Stimulated activated CD4-positive, alpha-beta T cell treated with anti-CD3 and anti-CD28 coated beads, Interleukin-12 subunit alpha, Interleukin-12 subunit beta, amount 100 ng/mL, for 48 hours (primary cell): ENCODE measurements at places on chromosomes 2 and 18.

GRCh38 chr18:55048892-55049291 lies 89.6 kb upstream of the CCDC68 start:
- no peak for DNase-seq

DNA sequence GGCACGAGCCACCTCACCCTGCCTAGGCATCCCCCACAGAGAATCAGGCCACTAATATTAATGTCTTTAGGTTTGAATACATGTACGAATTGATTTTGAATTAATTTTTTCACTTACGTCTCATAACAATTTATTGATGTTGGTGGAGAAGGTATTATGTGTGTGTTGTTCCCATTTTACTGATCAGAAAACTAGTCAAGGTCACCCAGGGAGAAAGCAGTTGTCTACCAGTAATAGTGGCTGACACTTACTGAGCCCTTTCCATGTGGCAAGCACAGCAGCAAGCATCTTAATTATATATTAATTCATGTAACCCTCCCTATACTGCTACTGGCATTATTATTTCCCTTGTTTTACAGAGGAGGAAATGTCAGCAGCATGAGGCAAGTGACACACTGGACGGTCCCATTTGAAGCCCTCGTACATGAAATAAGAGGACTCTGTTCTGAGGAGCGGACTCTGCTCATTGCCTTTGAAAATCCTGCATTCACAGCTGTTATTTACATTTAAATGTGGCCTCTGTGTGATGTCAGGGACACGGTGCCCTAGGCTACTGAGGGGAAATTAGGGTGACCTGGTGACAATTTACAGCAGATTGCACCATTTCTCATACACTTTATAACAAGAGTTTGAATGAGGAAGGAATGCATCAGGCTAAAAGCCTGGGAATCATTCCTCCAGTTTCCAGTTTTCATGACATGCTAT lies 30.9 kb upstream of the KCNE4 start:
- DNase-seq, result no peak

DNA sequence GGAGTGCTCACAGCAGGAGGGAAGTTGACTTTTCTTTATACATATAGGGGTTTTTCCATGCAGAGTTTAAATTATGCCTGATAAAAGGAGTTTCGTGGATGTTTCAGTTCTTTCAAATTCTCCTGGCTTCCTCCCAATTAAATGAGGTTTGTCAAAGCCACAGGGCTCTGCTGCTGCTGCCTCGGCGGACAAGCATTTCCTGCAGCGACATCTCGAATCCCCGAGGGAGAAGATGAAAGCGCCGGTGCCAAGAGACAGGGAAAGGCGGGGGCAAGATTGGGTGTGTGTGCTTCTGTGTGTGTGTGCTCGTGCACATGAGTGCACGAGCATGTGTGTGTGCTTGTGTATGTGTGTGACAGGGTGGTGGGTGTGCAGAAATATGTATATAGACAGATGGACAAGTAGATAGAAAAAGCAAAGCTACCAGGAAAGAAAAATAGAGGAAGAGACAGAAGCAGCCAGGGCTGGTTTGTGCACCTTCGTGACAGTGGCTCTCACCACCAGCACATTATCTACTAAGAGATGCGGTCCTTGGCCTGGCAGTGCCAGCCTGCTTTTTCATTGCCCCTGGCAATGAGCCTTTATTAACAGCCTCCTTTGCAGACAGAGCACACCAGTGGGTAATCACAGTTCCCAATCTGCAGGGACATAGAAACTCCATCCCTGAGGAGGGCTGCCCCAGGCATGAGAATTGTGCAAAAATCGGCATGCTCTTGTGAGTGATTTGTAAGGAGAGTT lies 76.2 kb downstream of the CDK15 start:
- DNase-seq, result no peak

GRCh38 chr2:201116959-201117734 lies 1.2 kb downstream of the CFLAR start:
- no peak for DNase-seq

DNA sequence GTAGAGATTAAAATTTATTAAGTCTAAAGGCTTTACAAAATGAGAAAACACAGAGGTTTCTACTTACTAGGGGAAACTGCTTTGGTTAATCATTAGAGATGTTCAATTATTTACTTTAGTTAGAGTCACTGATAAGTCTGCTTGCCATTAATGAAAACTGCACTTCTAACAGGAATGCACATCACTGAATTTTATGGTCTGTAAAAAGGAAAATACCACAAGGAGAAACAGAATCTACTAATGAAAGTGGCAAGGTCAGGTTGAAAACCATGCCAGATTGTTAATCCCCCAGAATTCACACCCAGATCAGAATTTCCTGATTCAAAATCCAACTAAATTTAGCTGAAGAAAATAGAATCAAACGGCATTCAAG lies 90.5 kb upstream of the GRB14 start:
- DNase-seq, result no peak

DNA sequence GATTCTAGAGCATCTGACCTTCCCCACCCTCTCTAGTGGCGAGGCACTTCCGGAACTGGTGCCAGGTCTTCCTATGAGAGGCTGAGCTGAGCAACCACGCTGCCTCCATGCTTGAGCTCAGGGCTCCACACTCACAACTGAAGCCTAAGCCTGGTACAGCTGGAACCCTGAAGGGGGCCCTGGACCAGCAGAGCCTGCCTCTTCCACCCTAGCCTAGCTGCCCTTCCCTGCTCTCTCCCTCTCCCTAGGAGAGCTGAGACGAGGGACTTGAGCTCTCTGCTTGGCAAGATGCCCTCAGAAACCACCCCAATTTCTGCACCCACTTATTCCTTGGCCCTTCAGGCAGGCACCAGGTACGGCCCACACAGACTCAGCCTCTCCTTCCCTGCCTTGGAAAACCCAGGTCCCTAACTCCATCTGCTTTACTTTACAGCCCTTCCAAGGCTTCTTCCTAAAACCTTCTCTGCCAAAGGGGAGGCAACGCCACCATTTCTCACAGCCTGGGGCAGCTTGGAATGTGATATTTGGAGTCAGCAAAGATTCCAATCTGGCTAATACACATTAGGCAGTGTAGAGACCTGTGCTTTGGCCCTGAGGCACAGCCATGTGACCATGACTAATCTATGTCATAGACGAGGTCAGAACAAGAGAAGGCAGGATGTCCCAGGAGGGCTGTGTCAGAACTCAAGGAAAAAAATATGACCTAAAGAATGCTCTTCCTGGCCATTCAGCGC lies 18.8 kb downstream of the COX7A2L start:
- DNase-seq, result no peak

- DNase-seq, result no peak
These were observed 4.6 kb upstream of the LTBP1 start for GRCh38 chr2:32941944-32942690.

- DNase-seq, result no peak
These were observed 8.4 kb downstream of the PNKD start for GRCh38 chr2:218278531-218279360.

- no peak for DNase-seq
These were observed 203.4 kb downstream of the ASXL3 start for GRCh38 chr18:33781429-33781828.

- no peak for DNase-seq
These were observed 29.4 kb downstream of the STAT1 start for GRCh38 chr2:190984595-190984994.

DNA sequence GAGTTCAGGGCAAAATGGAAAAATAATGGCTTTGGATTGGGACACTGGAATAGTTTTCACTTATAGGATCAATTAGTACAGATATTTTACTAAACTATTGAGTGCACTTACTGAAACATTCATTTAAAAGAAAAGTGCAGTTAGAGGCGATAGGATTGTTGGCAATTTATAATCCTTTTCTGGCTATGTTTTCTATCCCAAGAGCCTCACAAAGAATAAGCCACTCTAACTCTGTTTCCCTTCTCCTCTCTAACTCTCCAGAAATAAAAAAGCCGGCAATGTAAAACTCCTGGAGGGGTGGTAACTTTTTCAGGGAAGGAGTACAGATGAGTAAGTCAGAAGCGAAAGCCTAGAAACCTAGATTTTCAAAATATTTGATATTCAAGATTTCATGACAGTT lies 91.3 kb downstream of the EPHA4 start:
- DNase-seq, result no peak

DNA sequence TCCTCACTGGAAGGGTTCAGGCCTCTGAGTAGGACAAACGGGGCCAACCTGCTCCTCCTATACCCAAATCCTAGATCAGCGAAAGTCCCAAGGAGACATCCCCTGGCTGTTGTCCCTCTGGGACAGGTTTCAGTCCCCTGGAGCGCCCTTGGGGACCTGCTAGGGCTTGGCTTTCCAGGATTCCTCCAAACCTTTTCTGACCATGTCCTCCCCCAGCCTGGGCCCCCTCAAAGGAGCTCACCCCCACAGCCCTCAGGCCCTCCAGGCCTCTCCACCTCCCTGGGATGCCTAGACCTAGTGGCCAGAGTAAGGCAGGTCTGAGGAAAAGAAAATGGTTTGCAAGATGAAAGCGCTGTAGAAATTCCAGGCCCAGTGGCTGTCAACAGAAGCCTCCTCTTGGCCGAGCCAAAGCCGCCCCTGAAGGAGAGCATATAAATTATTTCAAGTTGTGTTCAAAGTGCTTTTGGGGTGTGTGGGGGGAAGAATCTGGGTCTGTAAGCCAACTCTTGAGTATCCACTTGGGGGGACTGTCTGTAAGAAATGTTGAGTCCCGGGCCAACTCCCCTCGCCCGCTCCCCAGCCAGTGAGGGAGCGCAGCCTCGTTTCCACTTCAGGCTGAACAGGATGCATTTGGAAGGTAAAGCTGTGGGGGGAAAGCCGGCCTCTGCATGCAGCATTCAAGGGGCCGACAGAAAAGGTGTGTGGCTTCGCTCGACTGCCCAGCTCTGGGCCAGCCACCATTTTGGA lies 158.6 kb downstream of the DYSF start:
- DNase-seq, result no peak

GRCh38 chr2:135948141-135948540 lies 37.3 kb downstream of the DARS1 start:
- DNase-seq, result no peak

DNA sequence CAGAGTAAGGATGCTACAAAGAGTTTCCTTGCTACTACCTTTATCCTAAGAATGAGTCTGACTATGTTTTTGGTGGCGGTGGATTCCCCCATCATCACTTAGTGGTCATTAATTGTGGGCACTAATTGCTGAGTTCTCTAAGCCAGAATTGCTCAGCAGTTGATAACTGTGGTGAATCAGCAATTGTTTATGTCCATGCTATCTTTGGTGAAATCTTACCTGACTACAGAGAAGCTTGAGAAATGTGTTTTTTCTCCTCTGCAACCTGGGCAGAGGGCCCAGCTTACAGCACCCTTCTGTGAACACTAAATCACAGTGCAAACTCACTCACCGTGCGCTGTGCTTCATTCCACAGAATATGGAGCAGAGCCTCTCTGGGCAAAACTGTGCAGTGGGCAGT lies 683.6 kb downstream of the CNTNAP5 start:
- DNase-seq, result no peak

DNA sequence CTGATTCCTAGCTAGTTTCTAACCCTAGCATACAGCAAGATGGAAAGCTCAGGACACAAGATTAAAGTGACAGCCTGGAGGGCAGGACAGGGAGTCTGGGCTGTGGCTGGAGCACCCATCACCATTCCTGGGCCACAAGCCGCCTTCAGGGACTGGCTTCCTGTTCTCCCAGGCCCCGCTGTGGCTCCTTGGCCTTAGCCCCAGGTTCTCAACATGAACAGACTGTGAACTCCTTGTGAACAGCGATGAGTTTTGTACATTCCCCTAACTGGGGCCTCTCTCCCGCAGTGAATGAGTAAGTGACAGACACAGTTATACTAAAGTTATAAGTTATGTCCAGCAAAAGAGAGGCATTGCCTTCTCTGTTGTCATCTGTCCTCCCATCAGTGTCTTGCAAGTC lies 35.9 kb upstream of the SLC14A1 start:
- no peak for DNase-seq

DNA sequence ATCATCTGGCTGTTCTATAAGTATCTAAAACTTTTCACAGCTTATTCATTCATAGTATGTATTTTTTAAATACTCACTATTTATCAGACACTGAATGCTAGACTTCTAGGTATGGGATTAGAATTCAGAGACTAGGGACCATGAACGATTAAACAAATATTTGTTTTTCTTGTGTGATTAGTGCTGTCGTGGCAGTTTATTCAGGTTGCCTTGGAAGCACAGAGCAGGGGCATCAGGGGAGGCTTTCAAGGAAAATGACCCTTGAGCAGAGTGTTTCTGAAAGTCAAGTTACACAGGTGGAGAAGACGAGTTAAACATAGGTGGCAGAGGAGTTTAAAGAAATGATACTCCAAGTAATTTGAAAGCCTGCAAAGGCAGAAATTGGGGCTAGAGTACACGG lies 5.7 kb downstream of the SPOPL start:
- DNase-seq, result no peak

DNA sequence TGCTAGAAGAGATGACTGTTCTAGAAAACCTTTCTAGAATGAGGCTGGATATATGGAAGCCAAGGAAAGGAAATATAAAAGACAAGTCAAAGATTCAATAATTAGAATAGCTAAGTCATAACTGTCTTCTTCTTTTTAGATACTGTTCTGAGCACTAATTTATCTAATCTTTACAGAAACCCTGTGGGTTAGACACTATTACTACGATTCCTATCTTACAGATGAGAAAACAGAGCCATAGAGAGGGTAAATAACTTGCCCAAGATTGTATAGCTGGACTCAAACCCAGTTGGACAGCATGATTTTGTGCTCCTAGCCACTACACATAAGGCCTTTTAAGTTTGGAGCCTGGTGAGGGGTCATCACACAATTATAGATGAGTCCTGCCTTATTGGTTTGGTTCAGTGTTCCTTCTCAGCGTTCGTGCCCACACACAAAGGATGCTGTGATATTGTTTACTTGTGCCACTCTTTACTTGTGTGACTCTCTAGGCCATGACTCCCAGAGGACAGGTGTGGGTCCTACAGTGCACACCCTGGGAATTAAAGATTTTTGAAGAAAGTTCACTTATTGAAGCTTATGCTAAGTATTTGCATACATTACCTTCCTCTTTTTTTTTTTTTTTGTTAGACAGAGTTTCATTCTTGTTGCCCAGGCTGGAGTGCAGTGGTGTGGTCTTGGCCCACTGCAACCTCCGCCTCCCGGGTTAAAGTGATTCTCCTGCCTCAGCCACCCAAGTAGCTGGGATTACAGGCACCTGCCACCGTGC lies 153.7 kb downstream of the PRKCE start:
- no peak for DNase-seq

DNA sequence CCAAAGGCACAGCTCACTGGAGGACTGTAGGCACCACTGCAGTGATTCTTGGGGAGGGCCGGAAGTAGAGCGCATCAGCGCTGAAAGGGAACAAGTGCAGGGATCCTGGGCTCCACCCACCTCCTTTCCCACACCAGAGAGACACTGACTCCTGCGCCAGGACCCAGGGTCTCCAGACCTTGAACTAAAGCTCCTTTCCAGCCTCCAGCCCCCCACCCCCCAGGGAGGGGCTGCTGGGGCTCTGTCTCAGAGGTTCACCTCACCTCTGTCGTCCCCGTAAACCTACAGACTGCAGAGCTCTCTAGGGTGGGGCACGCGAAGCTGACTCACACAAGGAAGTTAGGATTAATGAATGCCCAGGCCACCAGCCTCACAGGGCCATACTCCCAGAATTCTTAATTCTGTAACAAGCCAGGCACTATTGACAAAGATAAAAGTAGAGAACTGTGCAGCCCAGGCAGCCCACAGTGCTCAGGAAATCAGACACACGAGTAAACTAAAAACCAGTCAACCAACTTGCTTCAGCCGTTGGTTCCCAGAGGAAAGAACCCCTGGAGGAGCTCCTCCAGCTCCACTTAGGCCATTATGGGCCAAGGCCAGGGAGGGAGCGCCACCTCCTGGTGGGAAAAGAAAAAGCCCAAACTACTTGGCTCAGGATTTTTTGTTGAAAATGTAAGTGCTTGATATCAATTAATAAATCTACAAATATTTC lies 45.1 kb upstream of the ACAA2 start:
- DNase-seq, result peak; percentile 49
